ENCODE measurements at places on chromosomes 12 and 14.

- no peak for DNase-seq
These were observed 897 bp downstream of the ACTR10 start for GRCh38 chr14:58200846-58201245.

DNA sequence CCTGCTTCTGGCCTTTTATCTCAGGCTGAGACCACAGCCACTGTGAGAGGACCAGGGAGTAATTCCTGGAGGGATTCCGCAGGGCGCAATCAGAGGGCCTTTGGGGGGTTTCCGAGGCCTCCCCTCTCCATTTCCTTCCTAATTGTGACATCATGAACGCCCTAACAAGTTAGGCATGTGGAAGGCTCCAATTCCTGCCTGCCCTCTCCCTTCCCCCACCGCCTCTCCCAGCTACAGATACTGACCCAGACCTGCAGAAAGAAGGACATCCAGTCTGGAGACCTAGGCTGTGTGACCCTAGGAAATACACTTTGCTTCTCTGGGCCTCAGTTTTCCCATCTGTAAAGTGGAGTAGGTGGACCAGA, 637.9 kb downstream of the MED13L start:
- no peak for DNase-seq

GRCh38 chr12:28683366-28683765, 465.7 kb upstream of the FAR2 start:
- DNase-seq: no peak

DNA sequence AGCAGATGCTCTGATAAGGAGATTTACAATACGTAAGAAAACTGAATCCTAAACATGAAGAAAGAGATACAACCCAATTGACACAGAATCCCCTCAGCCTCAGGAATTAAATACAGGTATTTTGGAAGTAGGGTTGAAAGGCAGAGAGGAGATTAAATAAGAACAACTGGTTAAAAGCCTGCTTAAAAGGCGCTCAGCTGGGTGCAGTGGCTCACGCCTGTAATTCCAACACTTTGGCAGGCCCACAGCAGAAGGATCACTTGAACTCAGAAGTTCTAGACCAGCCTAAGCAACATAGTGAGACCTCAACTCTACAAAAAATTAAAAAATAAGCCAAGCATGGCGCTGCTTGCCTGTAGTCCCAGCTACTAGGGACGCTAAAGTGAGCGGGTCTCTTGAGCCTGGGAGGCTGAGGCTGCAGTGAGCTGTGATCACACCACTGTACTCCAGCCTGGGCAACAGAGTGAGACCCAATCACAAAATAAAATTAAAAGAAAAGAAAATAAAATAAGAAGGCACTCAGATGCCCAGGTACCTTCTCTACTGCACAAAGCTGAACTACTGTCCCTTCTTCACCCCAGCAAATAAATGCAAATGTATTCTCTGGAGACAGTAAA, 32.9 kb downstream of the MED13L start:
- no peak for DNase-seq

DNA sequence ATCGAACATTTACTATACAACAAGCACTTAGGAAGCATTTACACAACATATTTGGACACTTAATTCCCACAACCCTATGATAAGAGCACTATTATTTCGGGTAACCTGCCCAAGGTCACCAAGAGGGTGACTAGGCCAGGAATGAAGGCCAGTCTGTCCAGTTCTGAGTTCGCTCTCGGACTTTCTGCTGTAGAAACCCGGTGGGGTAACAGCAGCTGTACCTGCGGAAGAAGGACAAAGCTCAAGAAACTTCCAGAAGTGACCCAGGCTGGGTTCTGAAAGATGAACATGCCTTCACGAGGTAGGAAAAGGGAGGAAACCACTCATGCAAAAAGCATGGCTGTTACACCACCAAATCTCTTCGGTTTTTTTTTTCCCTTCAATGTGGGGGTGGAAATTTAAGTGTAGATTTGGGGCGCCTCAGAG, 10.8 kb downstream of the PLA2G1B start:
- no peak for DNase-seq

DNA sequence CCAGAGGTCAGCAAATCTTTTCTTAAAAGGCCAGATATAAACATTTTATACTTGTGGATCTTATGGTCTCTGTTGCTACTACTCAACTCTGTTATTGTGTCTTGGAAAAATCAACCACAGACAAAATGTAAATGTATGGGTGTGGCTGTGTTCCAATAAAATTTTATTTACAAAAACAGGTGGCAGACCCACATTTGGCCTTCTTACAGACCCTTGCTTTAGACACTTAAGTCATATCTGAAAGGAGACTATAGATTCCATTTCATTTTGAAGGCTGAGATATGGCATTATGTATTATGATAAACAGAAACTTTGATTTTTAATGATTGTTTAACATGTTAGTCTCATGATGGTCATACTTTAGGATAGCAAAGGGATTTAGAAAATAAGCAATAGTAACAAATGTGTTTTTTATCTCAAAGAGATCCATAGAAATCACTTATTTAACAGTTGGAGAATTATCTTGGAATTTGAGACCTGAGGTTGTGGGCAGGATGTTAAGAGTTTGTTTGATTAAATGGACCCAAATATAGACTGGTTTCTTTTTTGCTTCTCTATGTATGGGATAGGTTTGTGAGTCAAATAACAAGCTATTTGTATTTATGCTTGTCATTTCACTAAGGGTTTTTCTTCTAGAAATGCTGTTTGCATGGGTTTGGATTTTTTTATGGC, 51.2 kb downstream of the PPFIBP1 start:
- DNase-seq: no peak

DNA sequence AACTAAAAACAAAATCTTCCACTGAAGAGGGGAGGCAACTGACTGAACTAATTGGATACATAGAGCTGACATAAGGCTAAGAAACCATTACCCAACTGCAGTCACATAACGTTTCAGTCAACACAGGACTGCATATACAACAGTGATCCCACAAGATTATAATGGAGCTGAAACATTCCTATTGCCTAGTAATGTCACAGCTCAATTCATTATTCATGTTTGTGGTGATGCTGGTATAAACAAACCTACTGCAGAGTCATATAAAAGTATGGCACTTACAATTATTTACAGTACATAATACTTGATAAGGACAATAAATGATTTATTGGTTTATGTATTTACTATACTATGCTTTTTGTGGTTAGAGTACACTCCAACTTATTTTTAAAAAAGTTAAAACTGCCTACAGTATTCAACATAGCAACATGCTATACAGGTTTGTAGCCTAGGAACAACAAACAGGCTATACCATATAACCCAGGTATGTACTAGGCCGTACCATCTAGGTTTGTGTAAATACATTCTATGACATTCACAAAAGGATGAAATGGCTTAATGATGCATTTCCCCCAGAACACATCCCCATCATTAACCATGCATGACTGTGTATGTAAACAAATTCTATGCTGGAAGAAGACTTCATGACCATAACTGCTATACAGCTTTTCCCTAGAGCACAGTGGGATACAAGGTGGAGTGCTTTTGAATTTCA, 4.3 kb downstream of the NAP1L1 start:
- no peak for DNase-seq

DNA sequence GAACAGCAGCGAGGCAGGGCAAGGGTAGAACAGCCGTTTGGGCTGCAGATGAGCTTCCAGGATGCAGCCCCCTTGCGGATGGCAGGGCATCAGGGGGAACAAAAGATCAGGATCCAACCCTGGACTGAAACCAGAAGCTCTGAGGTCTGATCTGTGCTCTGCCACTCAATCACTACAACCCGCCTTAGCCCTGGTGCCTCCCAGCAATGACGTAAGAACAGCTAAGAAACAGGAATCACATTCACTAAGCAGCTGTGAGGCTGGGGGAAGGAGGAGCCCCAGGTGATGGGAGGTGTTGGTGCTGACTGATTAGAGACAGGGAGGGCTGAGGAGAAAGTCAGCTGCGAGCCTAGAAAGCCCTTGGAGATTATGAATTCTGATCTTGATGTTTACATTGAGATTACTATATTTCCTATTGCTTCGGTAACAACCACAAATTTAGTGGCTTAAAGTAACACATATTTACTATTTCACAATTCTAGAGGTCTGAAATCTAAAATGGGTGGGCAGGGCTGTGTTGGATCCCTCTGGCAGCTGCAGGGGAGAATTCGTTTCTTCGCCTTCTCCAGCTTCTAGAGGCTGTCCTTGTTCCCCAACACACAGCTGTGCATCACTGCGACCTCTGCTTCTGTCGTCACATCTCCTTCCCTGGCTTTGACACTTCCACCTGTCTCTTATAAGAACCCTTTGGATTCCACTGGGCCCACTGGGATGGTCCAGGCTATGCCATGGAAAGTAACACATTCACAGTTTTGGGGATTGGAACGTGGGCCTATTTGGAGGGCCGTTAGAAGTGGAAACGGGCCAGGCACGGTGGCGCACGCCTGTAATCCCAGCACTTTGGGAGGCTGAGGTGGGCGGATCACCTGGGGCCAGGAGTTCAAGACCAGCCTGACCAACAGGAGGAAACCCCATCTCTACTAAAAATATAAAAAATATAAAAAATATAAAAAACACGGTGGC, 6.1 kb upstream of the CD9 start:
- DNase-seq: no peak

- DNase-seq: no peak
These were observed 3.4 kb downstream of the CDK2AP1 start for GRCh38 chr12:123267991-123268843.

GRCh38 chr12:28051516-28052354, 79.2 kb upstream of the PTHLH start:
- DNase-seq: no peak

GRCh38 chr12:43362910-43363694, 188.9 kb downstream of the ADAMTS20 start:
- DNase-seq: no peak
